ENCODE measurements at places on chromosomes 5 and 9.

- no peak for DNase-seq
Measured at GRCh38 chr5:91271999-91272398, 111.1 kb downstream of the ARRDC3 start.

DNA sequence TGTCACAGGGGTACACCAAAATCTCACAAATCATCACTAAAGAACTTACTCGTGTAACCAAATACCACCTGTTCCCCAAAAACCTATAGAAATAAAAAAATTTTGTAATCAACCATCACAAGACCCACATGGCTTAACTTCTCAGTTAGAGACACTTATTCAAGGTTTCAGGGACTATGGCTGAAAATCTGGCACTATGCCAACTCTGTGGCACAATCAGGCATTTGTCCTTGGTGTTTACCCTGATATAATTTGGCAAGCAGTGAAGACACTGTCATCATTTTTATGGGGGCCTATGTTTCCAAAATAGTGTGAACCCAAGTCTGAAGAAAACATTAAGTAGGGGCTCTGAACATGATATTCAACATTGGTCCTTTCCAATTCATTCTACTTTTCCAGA is 59.0 kb downstream of the ZNF622 start:
- no peak for DNase-seq

DNA sequence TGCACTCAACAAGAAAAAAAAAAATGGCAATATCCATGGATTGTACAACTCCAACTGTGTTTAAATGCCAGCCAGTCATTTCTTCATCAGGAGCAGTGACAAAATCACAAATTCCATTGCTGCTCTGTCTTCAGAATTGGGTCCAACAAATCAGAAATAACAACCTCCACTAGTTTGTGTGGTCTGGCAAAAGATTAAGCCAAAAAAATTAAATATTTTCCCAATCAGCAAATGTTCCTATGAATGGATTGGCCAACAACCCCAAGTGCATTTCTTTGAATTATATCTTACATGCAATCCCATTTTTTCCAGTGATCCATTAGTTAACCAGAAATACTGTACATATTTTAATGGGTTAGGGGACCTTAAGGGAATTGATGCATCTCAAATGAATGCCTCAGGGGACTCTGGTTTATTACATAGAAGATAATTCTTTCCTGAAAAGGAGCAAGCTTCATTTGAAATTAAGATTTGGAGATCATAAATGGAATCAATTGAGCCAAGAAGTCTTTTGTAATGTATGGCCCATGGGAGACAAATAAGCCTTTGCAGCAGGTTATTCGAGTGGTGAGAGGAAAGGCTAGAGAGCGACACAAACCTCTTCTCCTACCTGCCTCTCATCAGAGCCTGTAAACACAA is 131.8 kb downstream of the TLE1 start:
- DNase-seq = no peak

- DNase-seq = no peak
Measured at GRCh38 chr5:69079556-69079955, 14.3 kb upstream of the SLC30A5 start.

- no peak for DNase-seq
Measured at GRCh38 chr5:100668511-100668910, 133.3 kb downstream of the FAM174A start.

DNA sequence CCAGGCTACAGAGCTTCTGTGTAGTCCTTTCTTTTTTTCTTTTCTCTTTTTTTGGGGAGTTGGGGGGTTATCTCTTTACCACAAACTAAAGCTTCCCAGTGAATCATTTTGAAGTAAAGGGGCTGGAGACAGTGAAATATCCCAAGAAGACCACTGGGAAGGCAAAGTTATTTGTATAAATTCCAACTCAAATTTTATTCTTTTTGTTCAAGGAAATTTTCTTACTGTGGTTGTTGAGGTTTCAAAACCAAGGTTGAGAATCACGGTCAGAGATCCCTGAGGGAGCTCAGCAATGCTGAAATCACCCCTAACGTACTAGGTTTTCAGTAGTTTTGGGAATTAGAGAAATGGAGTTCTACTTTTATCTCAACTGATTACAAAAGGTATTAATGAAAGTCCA is 175.7 kb downstream of the ARHGEF28 start:
- DNase-seq = no peak

DNA sequence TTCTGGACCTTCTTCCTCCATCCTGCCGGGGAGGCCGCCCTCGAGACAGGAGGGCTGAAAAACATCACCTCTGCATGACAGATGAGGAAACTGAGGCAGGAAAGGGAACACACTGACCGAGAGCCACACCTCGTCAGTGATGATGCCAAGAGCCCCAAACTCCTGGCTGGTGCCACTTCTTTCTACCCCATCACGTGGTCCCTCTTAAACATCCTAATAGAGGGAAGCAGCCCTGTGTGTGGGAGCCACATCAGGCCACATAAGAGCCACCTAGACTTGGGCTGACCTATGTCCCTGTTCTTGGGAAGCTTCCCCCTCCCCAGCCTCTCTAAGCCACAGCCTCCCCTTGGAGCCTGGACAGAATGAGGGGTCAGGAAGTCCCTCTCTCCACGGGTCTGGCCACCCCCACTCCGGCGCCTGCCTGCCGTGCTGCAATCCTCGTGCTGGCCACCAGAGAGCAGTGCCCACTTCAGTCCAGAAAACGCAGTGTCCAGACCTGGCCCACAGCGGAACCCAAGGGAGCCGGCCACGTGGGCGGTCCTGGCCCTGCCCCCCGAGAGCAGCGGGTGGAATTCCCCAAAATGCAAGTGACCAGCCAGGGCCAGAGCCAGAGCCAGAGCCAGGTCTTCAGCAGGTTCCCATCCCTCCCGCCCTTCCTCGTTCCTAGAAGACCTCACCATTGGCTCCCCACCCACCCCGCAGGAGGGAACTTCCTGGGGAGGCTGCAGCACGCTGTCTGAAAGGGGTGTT is 54.7 kb upstream of the SARDH start:
- DNase-seq = peak; percentile 17

DNA sequence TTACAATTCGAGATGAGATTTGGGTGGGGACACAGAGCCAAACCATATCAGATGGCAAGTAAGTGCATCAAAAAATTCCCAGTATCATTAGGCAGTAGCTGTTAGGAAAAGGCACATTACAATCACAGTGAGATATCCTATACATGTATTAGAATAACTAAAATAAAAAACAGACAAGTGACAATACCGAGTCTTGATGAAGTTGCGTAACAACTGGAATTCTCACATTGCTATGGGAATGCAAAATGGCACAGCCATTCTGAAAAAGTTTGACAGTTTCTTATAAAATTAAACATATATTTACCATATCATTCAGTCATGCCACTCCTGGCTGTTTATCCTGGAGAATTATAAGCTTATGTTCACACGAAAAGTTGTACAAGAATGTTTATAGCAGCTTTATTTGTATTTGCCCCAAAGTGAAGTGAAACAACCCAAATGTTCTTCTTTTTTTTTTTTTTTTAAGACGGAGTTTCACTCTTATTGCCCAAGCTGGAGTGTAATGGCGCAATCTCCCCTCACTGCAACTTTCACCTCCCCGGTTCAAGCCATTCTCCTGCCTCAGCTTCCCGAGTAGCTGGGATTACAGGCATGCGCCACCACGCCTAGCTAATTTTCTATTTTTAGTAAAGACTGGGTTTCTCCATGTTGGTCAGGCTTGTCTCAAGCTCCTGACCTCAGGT is 93.1 kb upstream of the TLE1 start:
- no peak for DNase-seq

DNA sequence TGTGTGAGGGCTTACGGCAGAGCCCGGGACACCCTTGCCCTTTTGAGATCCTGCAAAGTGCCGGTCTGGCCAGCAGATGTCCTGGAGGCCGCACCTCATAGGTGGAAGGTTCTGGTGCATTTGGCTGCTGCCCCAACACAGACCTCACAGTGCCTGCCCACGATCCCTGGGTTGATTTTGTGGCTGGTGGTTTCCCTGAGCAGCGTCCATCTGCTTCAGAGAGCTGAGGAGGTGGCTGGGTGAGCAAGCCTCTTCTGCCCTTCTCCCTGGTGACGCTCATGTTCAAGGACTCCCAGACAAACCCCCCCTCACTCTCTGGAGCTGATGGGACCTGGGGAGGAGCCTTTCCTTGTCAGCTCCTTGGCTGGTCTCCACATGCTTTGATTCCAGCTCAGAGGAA is 18.9 kb downstream of the BNIP1 start:
- no peak for DNase-seq

- DNase-seq = no peak
Measured at GRCh38 chr5:147479444-147479843, 30.4 kb downstream of the DPYSL3 start.

DNA sequence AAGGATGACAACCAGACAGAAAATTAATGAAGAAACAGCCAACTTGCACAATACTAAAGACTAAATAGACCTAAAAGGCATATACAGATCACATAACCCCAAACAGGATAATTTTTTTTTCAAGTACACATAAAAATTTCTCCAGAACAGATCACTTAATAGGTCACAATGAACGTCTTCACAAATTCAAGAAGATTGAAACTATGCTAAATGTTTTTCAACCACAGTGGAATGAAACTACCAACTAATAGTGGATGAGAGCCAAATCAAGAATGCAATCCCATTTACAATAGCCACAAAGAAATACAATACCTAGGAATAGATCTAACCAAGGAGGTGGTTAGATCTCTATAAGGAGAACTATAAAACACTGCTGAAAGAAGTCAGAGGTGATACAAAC is 145.8 kb downstream of the TMEM232 start:
- DNase-seq = no peak

DNA sequence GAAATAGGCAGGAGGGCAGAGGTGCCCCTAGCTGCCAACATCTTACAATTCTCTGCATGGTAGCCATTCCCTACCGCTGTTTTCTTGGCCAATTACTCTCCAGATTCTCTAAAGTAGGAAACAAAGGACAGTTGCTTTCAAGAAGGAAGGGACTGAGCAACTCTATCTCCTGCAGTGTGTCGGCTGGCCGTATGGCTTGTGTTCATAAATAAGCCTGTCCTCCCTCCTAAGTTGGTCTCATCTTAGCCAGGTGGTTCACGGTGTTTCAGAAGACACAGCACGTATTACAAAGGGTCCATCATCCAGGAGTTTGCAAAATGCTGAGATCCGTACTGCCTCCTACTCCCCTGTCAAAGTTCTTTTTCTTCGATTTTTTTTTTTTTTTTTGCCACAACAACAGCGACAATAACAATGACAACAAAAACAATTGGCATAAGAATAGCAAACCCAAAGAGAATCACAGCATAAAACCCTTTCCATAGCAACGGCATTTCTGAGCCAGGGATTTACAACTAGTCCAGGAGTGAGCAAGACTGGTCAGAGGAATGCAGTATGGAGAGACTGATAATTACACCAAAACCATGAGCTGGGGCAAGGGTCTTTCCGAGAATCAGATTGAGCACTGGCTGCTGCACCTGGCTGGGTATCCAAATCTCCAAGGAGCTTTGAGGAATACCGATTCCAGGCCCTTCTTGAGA is 212.8 kb downstream of the SLIT3 start:
- no peak for DNase-seq

- no peak for DNase-seq
Measured at GRCh38 chr9:133485531-133486260, 6.8 kb upstream of the SLC2A6 start.

- no peak for DNase-seq
Measured at GRCh38 chr5:133234911-133235310, 183.1 kb downstream of the HSPA4 start.

DNA sequence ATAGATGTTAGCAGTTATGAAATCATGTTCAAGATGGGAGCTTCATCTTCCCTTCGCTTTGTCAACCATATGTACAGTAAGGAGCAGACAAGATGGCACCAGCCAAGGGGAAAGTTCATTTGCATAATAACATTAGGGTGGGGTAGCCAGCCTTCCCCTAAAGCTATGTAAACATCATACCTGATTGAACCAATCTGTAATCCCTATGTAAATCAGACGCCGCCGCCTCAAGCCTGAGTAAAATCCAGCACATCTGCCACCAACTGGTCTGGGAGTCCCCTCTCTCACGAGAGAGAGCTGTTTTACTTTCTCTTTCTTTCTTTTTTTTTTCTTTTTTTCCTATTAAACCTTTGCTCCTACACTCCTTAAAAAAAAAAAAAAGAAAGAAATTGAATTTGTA is 30.8 kb upstream of the REEP2 start:
- DNase-seq = no peak

DNA sequence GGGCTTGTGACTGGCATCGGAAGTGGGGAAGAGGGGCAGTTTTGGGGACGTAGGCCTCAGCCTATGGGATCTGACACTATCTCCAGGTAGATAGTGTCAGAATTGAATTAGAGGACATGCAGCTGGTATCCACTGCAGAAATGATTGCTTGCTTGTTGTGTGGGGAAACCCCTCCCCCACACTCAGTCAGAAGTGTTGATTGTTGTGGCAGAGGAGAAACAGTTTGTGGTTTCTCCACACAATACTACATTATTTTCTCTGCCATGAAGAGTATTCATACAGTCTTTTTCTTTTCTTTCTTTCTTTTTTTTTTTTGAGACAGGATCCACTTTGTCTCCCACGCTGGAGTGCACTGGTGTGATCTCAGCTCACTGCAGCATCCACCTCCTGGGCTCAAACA is 113.9 kb downstream of the ARRDC3 start:
- no peak for DNase-seq

DNA sequence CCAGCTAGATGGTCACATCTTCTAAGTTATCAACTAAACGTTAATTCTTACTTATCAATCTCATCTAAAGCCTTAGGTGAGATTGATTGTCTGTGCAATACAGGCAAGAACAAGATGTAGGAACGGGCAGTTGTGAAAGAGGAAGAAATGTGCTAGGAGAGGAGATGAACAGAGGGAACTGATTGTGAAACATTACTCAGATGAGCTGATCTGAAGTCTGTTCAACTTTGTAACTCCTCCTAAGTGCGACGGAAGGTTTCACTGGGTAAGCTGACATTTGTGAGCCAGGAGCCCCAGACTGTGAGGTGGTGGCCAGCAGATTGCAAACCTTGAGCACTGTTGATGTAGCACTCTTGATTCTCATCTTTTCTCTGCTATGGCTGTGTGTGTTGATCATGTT is 204.1 kb downstream of the CD180 start:
- DNase-seq = no peak

DNA sequence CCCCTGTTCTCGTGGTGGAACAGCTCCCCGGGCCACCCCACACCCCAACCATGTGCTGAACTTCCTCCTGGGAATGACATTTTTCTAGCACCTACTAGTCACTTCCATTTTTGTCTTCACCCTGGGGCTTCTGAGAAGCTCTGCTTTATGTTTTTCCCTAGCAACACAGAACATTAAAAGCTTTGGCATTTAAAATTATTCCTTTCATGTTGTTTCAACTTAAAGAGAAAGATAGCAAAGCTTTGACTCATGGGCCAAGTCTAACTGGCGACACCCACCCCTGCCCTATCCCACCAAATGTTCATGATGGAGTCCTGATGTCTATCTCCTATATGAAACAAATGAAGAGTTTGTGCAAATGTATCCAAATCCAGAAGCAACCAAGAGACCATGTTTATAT is 22.4 kb downstream of the BOD1 start:
- DNase-seq = no peak

- no peak for DNase-seq
Measured at GRCh38 chr5:154049636-154050035, 10.9 kb downstream of the MFAP3 start.
